Cerebellar cortex (tissue), 1 donor: ENCODE measurements at places on chromosomes 11 and 22.

DNA sequence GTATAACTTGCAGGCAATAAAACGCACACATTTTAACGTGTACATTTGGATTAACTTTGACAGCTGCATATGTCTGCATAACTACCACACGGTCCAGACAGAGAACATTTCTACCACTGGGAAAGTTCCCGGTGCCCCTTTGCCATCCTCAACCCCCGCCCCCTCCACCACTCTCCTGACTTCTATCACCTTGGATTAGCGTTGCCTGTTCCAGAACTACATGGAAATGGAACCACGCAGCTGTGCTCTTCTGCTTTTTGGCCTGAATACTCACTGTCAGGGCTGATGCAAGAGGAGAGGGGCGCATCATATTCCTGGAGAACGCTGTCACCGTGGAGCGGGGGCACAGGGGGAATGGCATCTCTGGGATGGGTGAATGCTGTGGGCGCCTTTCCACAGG, 62.1 kb downstream of the LRP5 start:
- no peak for DNase-seq

GRCh38 chr11:68844801-68845200, 3.1 kb upstream of the CPT1A start:
- DNase-seq = no peak

GRCh38 chr11:36738292-36738861, 140.3 kb upstream of the RAG2 start:
- DNase-seq = no peak

DNA sequence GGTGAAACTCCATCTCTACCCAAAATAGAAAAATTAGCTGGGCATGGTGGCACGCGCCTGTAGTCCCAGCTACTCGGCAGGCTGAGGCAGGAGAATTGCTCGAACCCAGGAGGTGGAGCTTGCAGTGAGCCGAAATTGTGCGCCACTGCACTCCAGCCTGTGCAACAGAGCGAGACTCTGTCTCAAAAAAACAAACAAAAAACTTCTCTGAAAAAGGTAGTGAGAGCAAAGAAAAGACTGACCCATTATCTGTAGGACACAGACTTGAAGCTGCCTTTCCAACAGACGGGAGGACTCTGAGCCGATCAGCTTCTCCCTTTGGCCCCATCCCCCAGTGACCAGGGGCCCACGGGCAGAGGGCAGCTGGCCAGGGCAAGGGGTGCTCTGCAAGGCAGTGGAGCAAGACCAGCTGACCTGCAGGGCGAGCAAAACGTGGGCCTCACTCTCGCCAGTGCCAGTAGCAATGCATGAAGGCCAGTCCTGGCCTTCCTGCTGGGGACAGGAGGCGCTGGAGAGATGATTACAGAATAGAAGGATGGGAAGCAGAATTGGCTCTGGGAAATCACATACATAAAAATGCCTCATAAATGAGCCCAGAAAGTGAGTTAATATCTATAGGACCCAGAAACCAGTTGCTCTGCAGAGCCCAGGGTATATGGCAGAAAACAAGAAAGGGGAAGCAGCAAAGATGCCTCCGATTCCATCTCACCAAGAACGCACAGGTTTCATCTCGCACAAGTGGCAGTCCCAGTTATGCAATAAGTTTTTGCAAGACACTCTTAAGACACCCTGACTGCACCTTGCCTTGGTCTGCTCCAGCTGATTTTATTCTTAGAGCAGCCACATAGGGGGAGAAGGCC, 2.8 kb downstream of the EHD1 start:
- DNase-seq = peak; percentile 77

GRCh38 chr11:61072316-61073109, 29.8 kb upstream of the CD5 start:
- no peak for DNase-seq

DNA sequence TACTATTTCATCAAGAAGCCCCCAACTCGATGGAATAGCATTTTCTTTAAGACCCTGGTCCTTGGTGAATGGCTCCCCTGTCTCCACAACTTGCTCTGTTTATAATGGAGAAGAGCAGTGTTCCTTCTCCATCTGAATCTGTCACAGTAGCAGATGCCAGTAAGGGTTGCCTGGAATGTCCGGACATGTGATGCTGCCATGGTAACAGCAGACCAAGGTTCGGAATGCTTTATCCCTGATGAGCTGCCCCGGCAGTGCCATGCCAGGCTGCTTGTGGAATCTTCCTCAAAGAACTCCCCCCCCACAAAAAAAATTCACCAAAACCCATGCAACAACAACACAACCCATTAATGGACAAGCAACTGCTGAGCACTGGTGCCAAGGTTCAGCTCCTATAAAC, 72.5 kb downstream of the KCNC1 start:
- peak; percentile 95 for DNase-seq

DNA sequence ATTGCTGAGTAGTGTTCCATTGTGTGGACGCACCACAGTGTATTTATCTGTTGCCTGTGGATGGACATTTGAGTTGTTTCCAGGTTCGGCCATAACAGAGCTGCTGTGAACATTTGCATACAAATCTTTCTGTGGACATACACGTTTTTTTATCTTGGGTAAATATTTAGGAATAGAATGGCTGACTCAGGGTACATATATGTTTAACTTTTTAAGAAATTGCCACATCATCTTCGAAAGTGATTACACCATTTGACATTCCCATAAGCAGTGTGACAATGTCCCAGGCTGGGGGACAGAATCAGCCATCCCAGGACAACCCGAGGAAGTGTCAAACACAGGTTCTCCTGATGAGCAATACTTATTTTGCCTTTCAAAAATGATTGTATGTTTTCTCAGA, 87.9 kb downstream of the OSBP2 start:
- no peak for DNase-seq
